ENCODE measurements at places on chromosomes 12 and 14. TPM values are rescaled to one million over a fixed set of nuclear protein-coding genes. Genes with fewer than 3 reads are reported as not detected.

RND1 gene
- 0.55 TPM for total RNA-seq

ZBTB1 gene
- 51.4 TPM for total RNA-seq

HOXC5 gene
- not detected for total RNA-seq

TTC6 gene
- total RNA-seq = under 0.01 TPM

POTEG gene
- not detected for total RNA-seq

PTPRQ gene
- total RNA-seq = 2.8 TPM

COCH gene
- total RNA-seq = 0.14 TPM

RIMBP2 gene
- 0.18 TPM for total RNA-seq

INHBC gene
- not detected for total RNA-seq

LAG3 gene
- total RNA-seq = 0.14 TPM

DAO gene
- total RNA-seq = not detected

GNG2 gene
- 16.8 TPM for total RNA-seq

SRGAP1 gene
- 12.3 TPM for total RNA-seq

CELA1 gene
- not detected for total RNA-seq

EXOC3L4 gene
- total RNA-seq = 1.6 TPM

TAS2R13 gene
- 0.85 TPM for total RNA-seq

PNN gene
- total RNA-seq = 16.0 TPM
